ENCODE measurements at places on chromosomes 1 and 21.

GRCh38 chr21:17753736-17754135 lies 65.4 kb downstream of the C21orf91 start:
- DNase-seq = no peak

GRCh38 chr1:98027103-98027705 lies 106.4 kb upstream of the DPYD start:
- DNase-seq = no peak

DNA sequence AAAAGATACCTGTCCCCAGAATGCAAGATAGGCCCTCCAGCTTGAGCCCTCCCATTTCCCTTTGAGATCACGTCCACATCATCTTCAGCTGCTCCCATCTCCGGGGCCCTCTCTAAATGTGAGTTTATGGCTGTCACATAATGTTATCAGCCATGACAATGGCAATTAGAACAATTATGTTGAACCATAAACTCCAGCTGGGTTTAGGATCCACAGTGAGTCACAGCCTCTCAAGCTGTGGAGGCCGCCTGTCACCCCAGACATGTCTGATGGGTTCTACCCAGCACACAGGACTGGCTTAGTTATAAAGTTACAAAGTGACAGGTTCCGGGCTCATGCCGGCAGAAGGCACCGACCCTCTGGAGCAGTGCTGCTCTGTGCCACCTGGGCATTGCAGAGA lies 597.3 kb downstream of the PTPRU start:
- no peak for DNase-seq

GRCh38 chr1:34320053-34320669 lies 143.5 kb downstream of the C1orf94 start:
- no peak for DNase-seq

GRCh38 chr1:45543581-45544417 lies 6.8 kb upstream of the AKR1A1 start:
- DNase-seq = peak; percentile 56

DNA sequence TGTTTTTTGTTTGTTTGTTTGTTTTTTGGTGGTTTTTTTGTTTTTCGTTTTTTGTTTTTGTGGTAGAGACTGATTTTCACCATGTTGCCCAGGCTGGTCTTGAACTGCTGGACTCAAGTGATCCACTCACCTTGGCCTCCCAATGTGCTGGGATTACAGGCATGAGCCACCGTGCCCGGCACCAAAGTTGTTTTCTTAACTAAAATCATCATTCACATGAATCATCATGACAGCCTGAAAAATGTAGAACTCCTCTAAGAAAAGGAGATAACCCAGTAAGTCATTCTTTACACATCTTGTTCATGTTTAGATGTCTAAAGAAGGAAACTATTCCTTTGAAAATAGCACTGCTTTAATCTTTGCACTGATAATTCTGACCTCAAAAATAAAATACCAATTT lies 37.5 kb downstream of the DISP1 start:
- DNase-seq = no peak

- no peak for DNase-seq
Observed at GRCh38 chr1:57603696-57604095, 179.8 kb upstream of the DAB1 start.

DNA sequence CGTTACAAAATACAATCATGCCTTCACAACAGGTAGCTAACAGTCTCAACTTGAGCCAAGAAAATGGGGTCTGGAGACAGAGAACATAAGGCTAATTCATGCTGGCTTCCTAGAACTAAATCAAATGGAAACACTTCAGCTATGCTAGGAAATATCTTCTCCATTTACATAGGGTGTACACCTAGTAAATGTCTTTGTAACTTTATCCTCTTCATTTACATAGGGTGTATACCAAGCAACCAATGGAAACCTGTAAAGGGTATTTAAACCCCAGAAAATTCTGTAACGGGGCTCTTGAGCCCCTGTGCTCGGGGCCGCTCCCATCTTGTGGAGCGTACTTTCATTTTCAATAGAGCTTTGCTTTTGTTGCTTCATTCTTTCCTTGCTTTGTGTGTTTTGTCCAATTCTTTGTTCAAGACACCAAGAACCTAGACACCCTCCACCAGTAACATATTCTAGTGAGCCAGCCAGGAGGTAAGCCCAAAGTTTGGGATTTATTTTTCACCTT lies 19.5 kb upstream of the CYP4X1 start:
- DNase-seq = no peak

GRCh38 chr1:40985161-40985560 lies 5.7 kb downstream of the CTPS1 start:
- no peak for DNase-seq

- no peak for DNase-seq
Observed at GRCh38 chr1:83112248-83112885, 886.6 kb downstream of the TTLL7 start.

DNA sequence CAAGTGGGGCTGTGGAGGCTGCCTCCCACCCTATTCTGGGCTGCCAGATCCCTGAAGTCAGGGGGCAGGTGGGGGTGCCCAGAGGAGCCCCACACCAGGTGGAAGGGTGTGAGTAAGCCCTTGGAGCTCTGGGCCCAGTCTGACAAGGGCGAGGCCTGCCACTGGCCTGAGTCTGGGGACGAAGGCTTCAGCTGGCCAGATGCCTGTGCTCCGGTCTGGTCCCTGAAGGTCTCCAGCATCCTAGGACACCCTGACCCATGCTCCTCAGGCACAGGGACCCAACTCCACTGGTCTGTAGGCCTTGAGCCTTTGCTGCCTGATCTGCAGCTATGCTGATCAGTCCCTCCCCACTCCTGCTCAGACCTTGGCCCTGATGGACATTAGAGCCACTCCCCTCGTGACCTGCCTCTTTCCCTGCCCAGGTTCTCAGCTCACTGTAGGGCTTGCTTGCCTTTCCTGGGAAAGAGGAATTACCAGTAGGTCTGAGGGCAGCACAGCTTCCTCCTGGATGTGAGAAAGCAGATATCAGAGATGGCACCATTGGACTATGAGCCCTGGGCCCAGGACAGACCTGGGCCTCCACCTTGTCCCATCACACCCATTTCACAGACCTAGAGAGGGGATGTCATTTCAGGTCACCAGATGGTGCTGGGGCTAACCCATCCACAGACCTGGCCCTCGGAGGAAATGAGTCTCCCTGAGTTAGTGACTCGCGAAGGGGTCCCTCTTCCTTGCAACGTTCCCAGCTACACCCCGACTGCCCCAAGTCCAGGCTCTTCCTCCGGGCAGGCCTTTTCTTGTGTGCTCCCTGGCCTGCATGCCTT lies 32.8 kb upstream of the CSF3R start:
- DNase-seq = no peak

DNA sequence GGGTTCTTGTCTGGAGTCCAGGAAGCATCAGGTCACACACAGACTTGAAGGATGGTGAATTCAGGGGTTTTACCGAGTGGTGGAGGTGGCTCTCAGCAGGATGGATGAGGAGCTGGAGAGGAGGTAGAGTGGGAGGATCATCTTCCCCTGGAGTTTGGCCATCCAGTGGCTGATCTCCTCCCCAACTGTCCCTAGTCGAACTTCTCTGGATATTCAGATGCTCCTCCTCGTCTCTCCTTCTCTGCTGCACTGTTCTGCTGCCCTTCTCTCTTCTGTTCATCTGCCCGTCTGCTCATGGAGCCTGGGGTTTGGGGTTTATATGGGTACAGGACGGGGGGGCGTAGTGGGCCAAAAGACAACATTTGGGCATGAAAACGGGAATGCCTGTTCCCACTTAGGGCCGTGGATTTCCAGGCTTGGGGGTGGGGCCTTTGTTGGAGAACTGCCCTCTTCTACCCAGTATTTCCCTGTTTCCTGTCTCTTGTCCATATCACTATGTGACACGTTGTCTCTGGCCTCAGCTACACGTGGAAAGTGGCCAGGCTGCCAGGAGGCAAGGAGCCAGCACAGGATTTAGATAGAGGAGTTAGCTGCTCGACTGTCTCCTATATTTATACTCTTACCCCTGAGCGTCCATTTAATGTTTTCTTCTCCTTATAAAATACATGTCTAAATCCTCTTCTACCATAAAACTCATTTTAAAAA lies 76.7 kb downstream of the SIPA1L2 start:
- DNase-seq = no peak

Data from memory B cell (primary cell).